ENCODE measurements at places on chromosomes 11 and 22. TPM values are rescaled to one million over a fixed set of nuclear protein-coding genes. Genes with fewer than 3 reads are reported as not detected.

Gene MAJIN
- not detected for total RNA-seq

Gene NXPE4
- total RNA-seq = not detected

Gene PRR5
- total RNA-seq = 20.5 TPM

Gene GLYATL2
- 0.60 TPM for total RNA-seq

Gene SMTNL1
- total RNA-seq = not detected

DNA sequence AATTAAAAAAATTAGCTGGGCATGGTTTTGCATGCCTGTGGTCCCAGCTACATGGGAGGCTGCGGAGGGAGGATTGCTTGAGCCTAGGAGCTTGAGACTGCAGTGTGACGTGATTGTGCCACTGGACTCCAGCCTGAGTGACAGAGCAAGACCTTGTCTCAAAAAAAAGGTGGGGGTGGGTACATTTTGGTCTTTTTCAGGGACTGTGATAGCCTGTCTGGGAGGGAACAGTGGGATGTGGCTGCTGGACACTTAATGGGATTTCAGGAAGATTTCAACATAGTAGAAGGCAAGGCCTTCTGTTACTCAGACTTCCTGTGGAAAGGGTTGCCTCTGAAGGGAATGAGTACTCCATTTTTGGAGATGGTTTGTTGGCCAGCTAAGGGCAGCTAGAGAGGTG lies 40.6 kb downstream of the RELT start:
- no peaks in the 10 kb centered on the region for H3K27me3 ChIP-seq
- H3K36me3 ChIP-seq = peaks cover 10% of the 10 kb centered on the region
- H3K4me1 ChIP-seq = peaks cover 10% of the 10 kb centered on the region
- no peak overlapping the region for H3K27ac ChIP-seq

- no peak for DNase-seq
- peaks cover 71% of the 10 kb centered on the region for H3K4me1 ChIP-seq
- peaks cover 8% of the 10 kb centered on the region for H3K36me3 ChIP-seq
- H3K27me3 ChIP-seq = no peaks in the 10 kb centered on the region
- H3K27ac ChIP-seq = peak overlapping the region; percentile 91
Measured at GRCh38 chr11:27464289-27464696, 8.3 kb downstream of the LGR4 start.

DNA sequence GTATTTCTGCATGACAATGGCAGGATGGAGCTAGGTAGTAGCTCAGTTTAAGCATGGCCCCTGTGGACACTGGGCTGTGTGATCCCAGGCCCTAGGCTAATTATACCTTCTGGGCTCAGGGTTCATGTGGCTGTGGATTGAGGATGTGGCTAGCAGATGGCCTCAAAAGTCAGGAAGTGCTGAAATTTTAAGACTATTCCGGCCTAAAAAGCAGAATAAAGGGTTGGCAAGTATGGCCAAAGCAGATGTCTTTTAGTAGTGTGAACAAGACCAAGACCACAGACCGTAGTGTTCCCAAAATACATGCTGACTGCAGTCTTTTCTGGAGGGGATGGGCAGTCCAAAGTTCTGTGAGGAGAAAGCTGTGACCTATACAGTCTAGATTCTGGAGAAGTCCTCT lies 115.7 kb upstream of the RAG2 start:
- no peak overlapping the region for H3K4me3 ChIP-seq
- no peaks in the 10 kb centered on the region for H3K36me3 ChIP-seq
- H3K27ac ChIP-seq = no peak overlapping the region
- no peaks in the 10 kb centered on the region for H3K4me1 ChIP-seq
- peaks cover 5% of the 10 kb centered on the region for H3K27me3 ChIP-seq

- H3K4me3 ChIP-seq = peak overlapping the region; percentile 24
- H3K27ac ChIP-seq = no peak overlapping the region
- H3K27me3 ChIP-seq = peaks cover 15% of the 10 kb centered on the region
- no peaks in the 10 kb centered on the region for H3K4me1 ChIP-seq
Measured at GRCh38 chr11:122556605-122557004, 98.9 kb upstream of the UBASH3B start.

DNA sequence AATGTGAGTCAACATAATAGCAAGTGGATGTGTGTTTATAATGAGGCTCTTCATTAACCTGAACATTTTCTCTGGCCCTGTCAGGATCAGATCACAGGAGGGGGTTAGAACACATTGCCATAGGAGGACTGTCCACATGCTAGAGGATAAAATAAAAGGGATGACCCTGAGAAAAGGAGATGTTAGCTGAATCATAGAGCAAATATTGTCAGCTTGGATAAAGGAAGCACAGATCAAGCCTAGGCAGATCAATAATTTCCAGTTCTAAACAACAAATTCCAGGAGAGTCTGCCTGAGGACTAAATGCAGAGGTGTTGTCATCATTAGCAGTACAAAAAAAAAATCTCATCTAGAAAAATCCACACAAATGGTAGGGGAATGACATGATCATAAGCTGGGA lies 337.9 kb downstream of the LRRC4C start:
- no peaks in the 10 kb centered on the region for H3K36me3 ChIP-seq
- H3K4me3 ChIP-seq = no peak overlapping the region
- H3K27me3 ChIP-seq = no peaks in the 10 kb centered on the region

DNA sequence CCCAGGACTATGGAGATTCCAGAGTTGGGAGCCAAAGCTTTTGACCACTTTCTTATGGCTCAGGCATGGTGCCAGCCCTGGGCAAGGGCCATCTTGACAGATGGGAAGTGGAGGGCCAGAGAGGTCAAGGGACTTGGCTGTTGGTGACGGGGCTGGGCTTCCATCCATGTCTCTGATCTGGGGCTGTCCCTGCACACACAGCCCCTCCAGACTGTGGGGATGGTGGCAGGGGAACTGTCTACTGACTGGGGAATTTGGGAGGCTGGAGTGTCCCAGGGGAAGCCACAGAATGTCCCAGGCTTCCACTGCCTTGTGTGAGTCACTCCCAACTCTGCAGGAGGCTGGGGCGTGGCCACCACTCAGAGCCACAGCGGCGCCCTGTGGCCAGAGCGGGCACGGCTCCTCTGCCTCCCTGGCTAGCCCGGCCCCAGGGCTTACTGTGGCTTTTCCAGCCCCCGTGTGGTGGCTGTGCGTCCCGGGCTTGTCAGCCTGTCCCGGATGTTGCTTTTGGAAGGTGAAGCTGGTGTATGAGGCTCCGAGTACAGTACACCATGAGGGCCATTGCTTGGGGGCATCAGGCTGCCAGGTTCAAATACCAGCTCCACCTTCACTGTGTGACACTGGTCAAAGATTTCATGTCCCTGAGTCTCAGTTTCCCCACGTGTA lies 19.6 kb downstream of the C22orf23 start:
- peak; percentile 83 for DNase-seq
- no peaks in the 10 kb centered on the region for H3K4me1 ChIP-seq
- H3K27ac ChIP-seq = peak overlapping the region; percentile 45
- no peaks in the 10 kb centered on the region for H3K27me3 ChIP-seq

- peaks cover 19% of the 10 kb centered on the region for H3K36me3 ChIP-seq
- H3K4me1 ChIP-seq = peaks cover 23% of the 10 kb centered on the region
- peak overlapping the region; percentile 75 for H3K27ac ChIP-seq
Measured at GRCh38 chr11:6608726-6609501, 3.1 kb downstream of the TAF10 start.

DNA sequence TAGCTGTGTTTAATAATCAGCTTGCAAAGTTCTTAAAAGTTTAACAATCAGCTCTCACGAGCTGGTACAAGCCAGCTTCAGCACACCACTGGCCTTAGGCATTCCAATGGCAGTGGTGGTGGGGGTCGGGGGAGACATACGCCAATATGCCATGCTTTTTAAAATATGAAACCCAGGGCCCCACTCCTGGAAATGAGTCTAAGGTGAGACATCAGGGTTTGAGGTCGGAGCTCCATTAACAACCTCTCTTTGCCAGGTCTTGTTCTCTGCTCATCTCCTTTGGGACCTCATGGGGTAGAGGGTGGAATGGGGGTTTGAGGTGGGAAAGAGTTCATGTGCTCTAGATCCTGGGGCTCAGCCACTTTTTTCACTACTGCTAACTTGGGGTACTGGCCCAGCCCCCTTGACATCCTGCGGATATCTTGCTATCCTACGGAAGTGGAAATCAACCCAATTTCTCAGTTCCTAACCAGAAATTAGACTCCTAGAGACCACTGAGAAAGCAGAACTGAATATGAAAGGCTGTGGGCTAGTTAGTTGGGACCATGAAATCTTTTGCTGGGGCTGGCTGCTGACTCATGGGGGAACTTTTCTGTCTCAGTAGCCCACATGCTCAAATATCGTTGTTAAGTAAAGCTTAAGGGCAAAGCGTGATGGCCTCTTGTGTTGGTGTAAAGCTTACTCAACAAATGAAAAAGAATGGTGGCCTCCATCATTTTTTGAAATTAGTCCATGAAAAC lies 90.1 kb downstream of the PDHX start:
- peak overlapping the region; percentile 33 for H3K27ac ChIP-seq
- no peak for DNase-seq
- H3K4me1 ChIP-seq = peaks cover 27% of the 10 kb centered on the region
- no peak overlapping the region for H3K4me3 ChIP-seq

GRCh38 chr11:2443881-2444820 lies at the start of gene TRPM5:
Gene TRPM5, minus strand, starts transcription at chr11:2444514. Its CDS starts 21,478 bp downstream, at chr11:2423036.
- H3K36me3 ChIP-seq = no peaks in the 10 kb centered on the region
- peak; percentile 50 for DNase-seq
- no peak within 1 kb of the TSS for H3K27ac ChIP-seq
- H3K27me3 ChIP-seq = peaks cover 68% of the 10 kb centered on the region

Measured in progenitor cell of endocrine pancreas (in vitro differentiated cells).